ENCODE measurements at places on chromosomes 5 and 9.

DNA sequence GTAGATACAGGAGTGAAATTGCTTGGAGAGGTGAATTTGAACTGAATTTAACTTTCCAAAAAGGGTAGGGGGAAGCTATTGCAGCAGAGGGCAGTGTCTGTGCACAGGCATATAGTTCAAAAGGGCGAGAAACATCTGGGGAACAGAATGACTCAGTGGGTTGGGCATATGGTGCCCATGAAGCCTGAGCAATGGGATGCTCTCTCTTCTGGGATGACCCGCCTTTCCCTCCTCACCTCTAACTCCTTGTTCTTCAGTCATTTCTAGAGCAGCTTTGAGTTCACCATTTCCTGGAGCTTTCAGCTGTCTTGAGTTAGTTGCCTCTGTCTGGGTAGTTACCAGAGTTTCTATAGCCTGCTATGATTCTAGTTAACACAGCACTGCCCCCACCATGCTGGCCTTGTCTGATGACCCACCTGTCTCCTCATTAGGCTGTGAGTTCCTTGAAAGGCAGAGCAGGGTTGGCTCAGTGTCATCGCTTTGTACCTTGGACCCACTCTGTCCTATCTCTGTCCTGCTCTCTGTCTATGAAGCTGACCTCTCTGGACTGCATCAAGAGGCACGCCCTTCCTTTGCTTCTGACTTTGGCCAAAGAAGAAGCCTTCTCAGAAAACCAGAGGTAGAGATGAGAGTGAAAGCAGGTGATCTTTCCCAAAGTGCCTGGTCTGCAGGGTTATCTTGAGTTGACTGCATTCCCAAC, 299.6 kb upstream of the KLF4 start:
- DNase-seq, result no peak

GRCh38 chr5:132475987-132476875, 14.3 kb downstream of the IRF1 start:
- DNase-seq, result no peak

DNA sequence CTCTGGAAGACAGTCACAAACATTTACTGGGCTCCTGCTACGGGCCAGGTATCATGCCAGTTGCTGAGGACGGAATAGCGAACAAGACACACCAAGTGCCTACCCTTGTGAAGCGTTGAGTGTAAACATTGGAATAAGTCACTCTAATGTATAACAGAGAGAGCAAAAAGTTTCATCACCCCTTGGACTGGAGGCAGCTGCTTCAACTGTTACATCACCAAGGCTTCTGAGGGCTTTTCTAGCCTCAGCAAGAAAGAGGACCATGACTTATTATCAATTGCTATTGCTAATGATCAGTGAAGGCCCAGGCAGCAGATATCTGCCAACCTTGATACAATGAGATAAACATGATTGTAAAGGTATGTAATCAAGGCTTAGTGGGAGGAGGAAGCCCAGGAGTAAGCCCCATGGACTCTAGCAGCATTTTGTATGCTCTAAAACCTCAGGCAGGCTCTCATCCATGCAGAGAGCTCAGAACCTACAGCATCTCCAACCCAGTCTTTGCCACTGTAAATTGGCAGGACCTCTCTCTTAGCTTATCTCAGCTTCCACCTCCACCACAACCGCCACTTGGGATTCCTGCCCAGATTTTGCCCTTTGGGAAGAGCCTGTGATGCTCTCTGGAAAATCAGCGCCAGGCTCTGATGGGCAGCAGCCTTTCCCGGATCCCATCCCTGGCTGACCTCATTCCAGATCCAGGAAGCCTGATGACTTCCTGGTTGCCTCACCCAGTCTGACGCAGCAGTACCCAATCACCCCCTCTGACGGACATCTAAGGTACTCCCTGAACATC, 54.5 kb downstream of the ADAM19 start:
- DNase-seq, result no peak

DNA sequence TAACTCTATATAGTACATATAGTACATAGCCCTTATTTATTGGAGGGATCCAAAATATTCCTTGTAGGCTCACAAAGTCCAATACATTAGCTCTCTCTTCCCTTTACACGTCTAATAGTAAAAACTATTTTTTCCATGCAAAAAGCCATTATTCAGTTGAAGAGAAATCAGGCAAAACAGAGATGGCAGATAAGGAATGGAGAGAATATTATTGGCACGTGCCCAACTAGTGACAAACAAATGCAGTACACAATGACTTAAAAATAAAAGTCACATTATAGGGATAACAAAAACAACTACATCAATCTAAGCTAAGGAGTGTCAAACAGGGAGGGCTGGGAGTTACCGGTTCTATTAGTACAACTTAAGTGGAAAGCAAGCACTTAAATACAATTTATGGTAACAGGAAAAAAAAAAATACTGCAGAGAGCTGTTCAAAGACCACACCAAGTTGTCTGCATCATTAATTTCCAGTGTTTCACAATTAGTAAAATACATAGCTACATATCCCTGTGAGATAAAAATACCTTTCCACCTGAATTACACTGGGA, 4.1 kb upstream of the SCAI start:
- no peak for DNase-seq

DNA sequence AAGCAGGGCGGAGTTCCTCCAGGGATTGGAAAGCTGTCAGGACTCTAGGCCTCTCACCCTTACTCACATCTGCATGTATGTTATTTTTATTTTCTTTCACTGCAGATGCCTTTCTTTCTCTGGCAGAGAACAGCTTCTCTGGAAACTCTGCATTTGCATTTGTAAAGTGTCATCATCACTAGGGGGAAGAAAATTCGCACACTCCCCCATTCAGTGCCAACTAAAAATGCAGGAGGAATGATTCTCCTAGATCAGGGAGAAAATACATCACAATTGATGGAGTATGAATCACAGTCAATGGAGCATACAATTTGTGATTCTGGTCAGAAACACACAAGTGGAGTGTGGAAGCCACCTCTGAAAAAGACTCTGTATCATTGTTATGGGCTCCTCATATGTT, 351.4 kb upstream of the FTMT start:
- DNase-seq, result no peak

DNA sequence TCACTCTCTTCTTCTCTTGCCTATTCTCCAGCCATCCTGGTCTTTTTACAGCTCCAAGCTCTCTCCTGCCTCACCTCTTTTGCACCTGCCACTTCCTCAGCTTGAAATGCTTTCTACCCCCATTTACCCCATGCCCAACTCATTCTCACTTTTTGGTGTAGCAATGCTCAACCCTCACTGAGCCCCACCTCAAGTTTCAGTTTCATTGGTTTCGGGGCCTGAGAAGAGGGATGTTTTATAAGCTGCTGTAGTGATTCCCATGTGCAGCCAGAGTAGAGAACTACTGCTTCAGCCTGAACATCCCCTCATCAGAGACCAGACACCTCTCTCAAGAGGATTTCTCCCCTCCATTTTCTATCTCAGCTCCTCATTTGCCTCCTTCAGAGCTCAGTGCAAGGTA, 45.2 kb upstream of the FYB1 start:
- DNase-seq, result no peak

All from GM04503 (cell line).